ENCODE measurements at places on chromosomes 12 and 14.

DNA sequence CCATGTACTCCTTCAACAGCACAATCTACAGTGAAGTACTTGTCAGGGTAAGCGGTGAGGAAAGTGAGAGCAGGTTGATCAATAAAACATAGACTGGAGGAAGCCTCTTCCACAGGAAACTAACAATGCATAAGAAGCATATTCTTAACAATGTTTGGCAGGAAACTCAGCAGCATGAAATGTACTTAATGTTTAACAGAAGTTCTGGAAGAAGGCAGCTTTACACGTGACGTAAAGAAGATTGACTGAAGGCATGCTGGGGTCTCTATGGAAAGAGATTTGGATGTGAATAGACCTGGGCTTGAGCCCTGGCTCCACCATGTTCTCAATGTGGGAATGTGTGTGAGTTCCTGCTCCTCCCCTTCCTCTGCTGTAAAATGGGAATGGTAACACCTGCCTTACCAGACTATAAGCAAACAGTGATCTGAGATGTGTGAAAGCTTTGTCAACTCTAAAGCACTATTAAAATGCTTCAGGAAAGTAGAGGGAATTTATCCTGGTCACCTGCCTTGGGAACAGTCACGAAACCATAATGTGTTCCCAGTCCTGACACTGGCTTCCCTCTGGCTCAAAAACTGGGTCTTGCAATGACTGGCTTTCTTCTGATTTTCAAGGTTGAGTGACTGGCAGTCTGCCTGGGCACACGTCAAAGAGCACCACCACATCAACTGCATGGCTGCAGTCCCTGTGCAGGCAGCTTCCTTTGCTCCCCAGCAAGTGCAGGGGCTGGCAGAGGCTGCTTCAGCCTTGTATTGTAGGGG is 384.6 kb downstream of the APAF1 start:
- no peak for DNase-seq

DNA sequence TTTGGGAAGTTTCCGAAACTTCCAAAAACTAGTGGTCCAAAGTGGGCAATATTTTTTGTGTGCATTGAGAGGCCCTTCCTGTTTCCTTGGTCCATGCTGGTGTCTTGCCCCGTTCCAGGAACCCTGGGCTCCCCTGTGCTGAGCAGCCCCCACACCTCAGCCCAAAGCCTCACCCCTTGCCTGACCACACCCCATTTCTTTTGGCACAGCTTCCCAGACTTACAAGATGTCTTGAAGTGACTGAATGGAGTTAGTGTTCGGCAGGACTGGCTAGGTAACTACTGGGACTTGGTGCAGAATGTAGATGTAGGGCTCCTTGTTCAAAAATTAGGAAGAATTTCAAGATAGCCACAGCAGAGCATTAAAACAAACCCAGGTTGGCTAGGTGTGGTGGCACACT is 68.6 kb downstream of the ETV6 start:
- DNase-seq, result no peak

GRCh38 chr14:28245216-28245615 is 521.4 kb upstream of the FOXG1 start:
- DNase-seq, result no peak

- DNase-seq, result no peak
These were observed 363.2 kb upstream of the DDHD1 start for GRCh38 chr14:53516261-53516774.

DNA sequence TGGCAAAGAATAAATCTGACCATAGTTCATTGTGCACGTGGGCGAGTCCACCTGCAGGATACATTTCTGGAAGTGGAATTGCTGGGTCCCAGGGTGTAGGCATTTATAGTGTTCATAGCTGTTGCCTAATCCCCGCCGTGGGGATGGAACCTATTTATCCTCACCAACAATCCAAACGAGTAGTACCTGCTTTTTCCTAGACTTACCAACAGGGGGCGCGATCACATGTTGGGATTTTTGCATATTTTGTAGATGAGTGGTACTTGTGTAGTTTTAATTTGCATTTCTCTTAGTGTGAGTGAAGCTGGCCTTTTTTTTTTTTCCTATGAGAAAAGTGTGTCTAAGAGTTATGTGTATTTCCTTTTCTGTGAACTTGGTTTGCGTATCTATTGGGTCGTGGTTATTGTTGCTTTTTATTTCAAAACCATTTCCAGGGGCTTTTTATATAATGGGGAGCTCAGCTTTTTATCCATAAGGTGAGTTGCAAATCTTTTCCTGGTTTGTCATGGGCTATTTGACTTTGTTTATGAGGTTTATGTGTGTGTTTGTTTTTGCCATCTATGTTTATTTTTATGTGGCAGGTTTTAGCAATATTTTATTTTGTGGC is 67.2 kb downstream of the CCDC92 start:
- peak; percentile 73 for DNase-seq

DNA sequence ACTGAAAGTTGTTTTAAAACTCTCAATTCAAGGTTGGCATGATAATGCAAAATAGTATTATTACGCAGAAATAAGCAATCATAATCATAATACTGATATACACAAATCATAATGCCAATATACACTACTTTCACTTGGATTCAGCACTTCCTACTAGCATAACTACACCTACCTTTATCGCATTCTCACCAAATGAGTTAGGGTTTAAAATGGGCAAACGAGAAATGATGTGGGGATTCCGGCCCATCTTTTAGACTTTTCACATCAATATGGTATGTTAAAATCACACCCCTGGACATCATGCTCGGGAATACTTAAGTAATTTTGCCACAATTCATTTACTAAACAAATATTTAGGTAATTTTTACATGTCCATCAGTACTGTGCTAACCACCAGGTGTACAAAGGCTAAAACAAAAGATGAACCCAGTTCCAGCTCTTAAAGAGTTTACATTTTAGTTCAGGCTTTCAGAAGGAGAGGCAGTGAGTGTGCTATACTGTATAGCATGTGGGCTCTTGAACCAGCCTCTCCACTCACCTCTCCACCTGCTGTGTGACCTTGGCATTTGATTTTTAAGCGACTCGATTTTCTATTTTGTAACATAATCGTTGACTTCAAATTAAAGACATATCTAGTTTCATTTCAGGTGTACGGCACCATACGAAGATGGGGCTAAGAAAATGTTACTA is 1.1 kb upstream of the USP15 start:
- peak; percentile 56 for DNase-seq

DNA sequence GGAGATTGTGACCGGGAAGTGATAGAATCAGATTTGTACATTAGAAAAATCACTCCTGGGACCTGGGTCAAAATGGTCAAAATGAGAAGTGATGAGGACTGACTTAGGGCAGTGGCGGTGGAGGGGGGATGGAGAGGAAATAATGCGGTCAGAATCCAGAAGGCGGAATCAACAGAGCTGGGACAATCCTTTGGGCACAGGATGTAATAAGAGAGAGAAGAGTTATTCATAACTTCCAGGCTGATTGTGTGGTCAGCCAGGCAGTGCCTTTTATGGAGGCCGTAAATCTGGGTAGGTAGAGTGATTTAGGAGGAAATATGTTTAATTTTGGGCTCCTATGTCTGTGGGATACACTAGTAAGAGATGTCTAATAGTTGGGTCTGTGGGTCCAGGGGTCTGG is 21.6 kb downstream of the FBXL14 start:
- DNase-seq, result no peak

DNA sequence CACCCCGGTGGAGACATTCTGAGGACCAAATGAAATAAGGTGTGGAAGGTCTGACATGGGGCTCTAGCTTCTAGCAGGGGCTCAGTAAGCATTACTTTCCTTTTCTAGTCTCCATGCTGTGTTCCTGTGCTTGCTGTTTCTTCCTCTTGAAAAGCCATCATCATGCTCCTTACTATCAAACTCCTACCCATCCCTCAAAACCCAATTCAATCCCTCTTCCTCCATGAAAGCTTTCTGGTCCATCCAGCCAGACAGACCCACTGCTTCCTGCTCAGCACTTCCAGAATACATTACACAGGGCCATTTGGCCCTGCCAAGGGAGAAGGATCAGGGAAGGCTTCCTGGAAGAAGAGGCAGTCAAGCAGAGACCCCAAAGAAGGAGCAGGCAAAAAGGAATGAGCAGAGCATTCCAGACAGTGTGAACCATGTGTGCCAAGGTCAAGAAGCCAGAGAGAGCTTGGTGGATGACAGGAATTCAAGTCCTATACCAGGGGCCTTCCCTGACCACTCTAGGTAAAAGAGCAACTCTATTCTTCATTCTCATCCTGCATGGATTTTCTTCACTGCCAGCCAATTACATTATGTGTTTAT is 59.5 kb downstream of the NUAK1 start:
- DNase-seq, result no peak

GRCh38 chr12:96048393-96048969 is 13.1 kb upstream of the LTA4H start:
- no peak for DNase-seq

- DNase-seq, result no peak
These were observed 6.2 kb upstream of the CGRRF1 start for GRCh38 chr14:54503486-54503885.

DNA sequence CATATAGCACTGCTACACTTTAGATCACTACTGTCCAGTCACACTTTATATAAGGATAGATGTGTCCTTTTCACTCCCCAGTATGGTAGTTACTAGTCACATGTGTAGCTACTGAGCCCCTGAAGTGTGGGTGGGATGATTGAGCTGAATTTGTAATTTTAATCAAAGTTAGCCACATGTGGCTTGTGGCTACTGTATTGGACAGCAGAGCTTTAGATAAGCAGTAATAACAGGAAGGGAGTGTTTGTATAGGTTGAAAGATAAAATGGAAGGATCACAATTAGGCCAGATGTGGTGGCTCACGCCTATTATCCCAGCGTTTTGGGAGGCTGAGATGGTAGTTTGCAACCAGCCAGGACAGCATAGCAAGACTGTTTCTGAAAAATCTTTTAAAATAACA is 23.5 kb downstream of the NAA30 start:
- no peak for DNase-seq

GRCh38 chr14:89833120-89833532 is 121.4 kb downstream of the EFCAB11 start:
- no peak for DNase-seq

GRCh38 chr12:153080-153746 is 60.7 kb downstream of the SLC6A12 start:
- peak; percentile 92 for DNase-seq

DNA sequence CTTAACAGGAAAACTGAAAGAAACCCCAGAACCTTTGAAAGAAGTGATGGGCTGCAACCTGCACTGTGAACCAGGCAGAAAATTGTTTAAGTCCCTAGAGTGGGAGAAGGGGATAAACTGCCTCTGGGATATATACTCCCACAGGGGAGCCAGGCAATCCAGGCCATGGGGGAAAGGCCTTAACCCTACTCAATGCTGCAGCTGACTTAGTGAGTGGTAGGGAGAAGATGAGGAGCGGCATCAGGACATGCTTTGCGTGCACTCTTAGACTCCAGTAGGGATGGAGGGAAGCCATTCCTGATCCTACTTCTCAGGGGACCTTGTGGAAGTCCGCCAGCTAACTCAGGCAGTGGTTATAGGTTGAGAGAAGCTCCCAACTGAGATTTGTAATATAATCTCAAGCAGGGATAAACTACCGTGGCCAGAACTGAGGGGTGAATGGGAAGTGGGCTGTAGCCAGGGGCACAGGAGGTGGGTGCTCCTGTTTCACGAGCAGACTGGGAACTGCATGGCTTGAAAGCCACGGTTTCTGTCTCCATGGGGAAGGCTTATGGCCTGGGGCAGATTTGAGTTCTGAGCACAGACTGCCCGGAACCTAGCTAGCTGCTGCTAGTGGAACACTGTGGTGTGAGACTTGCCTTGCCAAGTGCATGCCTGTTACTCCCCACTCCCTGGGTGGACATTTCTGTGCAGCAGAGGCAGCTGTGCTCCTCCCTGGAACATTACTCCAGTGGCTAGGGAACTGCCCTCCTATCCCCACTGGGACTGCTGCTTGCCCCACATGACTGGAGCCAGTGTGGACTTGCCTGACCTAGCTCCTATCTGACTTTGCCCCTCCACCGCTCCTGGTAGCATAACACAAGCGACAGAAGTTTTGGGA is 119.2 kb upstream of the SCAF11 start:
- no peak for DNase-seq

GRCh38 chr14:61586544-61587055 is 108.7 kb upstream of the HIF1A start:
- DNase-seq, result no peak

GRCh38 chr12:104670439-104671408 is 214.0 kb downstream of the CHST11 start:
- DNase-seq, result no peak

- DNase-seq, result no peak
These were observed 214.3 kb downstream of the DPF3 start for GRCh38 chr14:72679536-72680151.

DNA sequence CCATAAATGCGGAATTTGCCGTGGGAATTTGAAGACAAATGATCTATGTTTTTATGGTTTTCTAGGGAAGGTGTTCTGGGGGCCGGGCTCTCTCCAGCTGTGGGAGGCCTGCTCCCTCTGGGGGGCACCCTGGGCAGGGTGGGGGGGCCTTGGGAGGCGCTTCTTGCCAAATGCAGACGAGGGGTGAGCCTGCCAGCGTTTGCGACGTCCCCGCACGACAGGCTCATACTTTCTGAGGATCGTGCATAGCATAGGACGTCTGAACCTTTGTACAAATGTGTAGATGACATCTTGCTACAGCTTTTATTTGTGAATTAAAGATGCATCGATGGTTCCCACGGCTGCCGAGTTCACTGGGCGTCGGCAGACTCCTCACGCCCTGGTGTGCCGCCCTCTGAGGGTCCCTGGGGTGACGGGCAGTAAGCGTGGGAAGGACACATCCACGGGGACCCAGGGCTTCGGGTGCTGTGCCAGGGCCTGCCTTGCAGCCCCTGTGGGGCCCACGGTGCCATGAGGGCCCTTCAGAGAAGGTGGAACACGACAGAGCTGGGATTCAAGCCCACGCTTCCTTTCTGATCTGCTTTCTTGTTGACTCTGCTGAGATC is 42.3 kb downstream of the KIF26A start:
- DNase-seq, result no peak

- DNase-seq, result peak; percentile 55
These were observed 1.5 kb downstream of the PRKCH start for GRCh38 chr14:61322799-61323290.

GRCh38 chr12:92905258-92905810 is 23.8 kb downstream of the EEA1 start:
- DNase-seq, result no peak

- DNase-seq, result no peak
These were observed 67.6 kb downstream of the GTF2A1 start for GRCh38 chr14:81153187-81153586.

- DNase-seq, result no peak
These were observed 782 bp upstream of the LGR5 start for GRCh38 chr12:71438670-71439361.

GRCh38 chr12:100672075-100672592 is 98.7 kb downstream of the GAS2L3 start:
- peak; percentile 36 for DNase-seq

GRCh38 chr14:93109572-93110481 is 5.9 kb downstream of the ITPK1 start:
- DNase-seq, result no peak

DNA sequence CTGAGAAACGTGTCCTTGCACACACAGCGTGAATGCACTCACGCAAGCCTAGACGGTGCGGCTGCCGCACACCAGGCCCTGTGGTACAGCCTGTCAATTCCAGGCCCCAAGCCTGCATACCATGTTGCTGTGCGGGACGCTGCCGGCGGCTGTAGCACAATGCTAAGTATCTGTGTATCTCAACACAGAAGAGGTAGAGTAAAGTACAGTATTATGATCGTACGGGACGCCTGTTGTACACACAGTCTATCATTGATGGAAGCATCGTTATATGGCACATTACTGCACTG is 45.0 kb downstream of the AMN start:
- no peak for DNase-seq

- peak; percentile 55 for DNase-seq
These were observed 67.6 kb downstream of the FOXN3 start for GRCh38 chr14:89349171-89350008.

Data from NCI-H526 (cell line).